ENCODE measurements at places on chromosomes 12 and 14. TPM values are rescaled to one million over a fixed set of nuclear protein-coding genes. Genes with fewer than 3 reads are reported as not detected.

Gene CFAP73
- 0.97 TPM for total RNA-seq

Gene CLBA1
- 9.1 TPM for total RNA-seq

Gene PYGL
- 255 TPM for total RNA-seq

GRCh38 chr12:19915392-19916195 lies 452.7 kb upstream of the PDE3A start:
- peak; percentile 72 for DNase-seq

GRCh38 chr12:97308576-97309198 lies 153.9 kb upstream of the RMST start:
- DNase-seq: peak; percentile 34

Gene TEAD4
- total RNA-seq: 18.3 TPM

DNA sequence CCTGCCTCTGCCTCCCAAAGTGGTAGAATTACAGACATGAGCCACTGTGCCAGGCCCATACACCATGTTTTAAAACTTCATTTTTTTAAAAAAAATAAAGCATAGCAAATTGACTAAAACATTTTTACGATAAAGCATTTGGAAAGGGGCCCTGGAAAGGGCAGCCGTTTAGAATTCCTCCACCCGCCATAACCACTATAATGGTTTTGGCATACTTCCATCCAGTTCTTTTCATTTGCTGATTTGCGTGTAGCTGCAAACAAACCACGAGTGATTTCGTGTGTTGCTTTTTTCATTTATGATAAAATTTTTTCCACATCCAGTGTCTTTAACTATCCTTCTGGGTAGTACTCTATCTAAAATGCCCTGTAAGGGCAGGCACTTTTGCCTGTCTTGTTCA lies 91.8 kb upstream of the RIN3 start:
- DNase-seq: no peak

- peak; percentile 87 for DNase-seq
Observed at GRCh38 chr12:95763809-95764253, 26.7 kb downstream of the NTN4 start.

GRCh38 chr12:23687947-23688346 lies 261.5 kb downstream of the SOX5 start:
- DNase-seq: no peak

DNA sequence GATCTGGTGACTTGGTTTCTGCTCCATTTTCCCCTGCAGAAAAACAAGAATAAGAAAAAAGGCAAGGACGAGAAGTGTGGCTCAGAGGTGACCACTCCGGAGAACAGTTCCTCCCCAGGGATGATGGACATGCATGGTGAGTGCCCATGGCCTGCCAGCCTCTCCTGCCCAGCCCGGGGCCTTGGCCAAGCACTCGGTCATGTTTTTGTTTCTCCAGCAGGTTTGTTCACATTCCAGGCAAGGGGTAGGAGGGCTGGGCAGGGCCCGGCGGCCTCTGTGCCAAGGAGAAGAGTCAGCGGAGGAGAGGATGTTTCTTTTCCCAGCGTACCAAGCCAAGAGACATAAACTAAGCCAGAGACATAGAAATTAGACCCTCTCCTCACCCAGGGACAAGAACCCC lies 13.6 kb downstream of the BCL7A start:
- DNase-seq: no peak

Gene HPD
- total RNA-seq: 0.22 TPM

DNA sequence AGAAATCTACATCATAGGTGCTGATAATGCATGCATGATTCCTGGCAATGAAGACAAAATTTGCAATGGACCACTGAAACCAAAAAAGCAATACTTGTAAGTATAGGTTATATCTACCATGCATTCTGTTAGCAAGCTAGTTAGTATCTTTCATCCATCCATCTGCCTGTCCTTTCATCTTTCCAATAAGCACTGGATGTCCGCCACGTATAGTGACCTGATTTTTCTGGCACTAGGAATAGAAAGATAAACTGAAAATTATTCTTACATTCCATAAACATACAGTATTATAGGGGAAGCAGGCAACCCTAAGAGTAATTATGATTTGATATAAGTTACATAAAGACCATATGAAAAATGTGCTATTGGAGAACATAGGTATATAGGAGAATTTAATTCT lies 87.2 kb upstream of the MYF6 start:
- DNase-seq: no peak

GRCh38 chr12:120529641-120530417 lies 871 bp upstream of the COQ5 start:
- DNase-seq: peak; percentile 38

GRCh38 chr14:105153331-105153731 lies 15.2 kb downstream of the JAG2 start:
- no peak for DNase-seq

Gene MUCL1
- total RNA-seq: not detected

- DNase-seq: no peak
Observed at GRCh38 chr14:58716706-58717105, 78.9 kb downstream of the DACT1 start.

- no peak for DNase-seq
Observed at GRCh38 chr12:129696926-129697325, 206.9 kb downstream of the TMEM132D start.

Gene AQP2
- not detected for total RNA-seq

GRCh38 chr14:62162998-62163589 lies 400.9 kb downstream of the SNAPC1 start:
- DNase-seq: peak; percentile 52

DNA sequence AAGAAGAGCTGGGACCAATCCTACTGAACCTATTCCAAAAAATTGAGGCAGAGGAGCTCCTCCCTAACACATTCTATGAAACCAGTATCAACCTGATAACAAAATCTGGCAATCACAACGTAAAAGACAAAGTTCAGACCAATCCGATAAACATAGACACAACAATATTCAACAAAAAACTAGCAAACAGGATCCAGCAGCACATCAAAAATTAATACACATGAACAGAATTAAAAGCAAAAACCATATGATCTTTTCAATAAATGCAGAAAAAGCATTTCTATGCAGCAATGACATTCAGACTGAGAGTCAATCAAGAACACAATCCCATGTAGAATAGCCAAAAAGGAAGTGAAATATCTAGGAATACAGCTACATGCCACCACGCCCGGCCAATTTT lies 7.0 kb upstream of the CLEC14A start:
- DNase-seq: no peak

- peak; percentile 61 for DNase-seq
Observed at GRCh38 chr12:55072083-55072482, 52.3 kb downstream of the NEUROD4 start.

DNA sequence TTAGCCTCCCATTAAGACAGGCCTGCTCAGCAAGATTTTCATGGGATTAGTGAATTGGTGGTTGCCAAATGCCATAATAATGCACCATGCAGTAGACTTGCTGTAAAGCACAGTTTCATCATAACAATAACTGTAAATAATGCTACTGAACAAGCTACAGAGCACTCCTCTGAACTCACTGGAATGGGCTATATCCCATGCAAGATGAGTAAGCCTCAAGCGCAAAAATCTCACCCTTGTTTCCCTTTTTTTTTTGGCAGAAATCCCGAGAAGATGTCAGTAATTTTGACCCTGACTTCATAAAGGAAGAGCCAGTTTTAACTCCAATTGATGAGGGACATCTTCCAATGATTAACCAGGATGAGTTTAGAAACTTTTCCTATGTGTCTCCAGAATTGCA lies 145.9 kb upstream of the HIF1A start:
- no peak for DNase-seq

Gene KCNH5
- 4.1 TPM for total RNA-seq

- no peak for DNase-seq
Observed at GRCh38 chr14:34051966-34052657, 101.2 kb upstream of the EGLN3 start.

Gene SLC7A8
- total RNA-seq: 1.1 TPM

Gene INHBE
- 1.3 TPM for total RNA-seq

DNA sequence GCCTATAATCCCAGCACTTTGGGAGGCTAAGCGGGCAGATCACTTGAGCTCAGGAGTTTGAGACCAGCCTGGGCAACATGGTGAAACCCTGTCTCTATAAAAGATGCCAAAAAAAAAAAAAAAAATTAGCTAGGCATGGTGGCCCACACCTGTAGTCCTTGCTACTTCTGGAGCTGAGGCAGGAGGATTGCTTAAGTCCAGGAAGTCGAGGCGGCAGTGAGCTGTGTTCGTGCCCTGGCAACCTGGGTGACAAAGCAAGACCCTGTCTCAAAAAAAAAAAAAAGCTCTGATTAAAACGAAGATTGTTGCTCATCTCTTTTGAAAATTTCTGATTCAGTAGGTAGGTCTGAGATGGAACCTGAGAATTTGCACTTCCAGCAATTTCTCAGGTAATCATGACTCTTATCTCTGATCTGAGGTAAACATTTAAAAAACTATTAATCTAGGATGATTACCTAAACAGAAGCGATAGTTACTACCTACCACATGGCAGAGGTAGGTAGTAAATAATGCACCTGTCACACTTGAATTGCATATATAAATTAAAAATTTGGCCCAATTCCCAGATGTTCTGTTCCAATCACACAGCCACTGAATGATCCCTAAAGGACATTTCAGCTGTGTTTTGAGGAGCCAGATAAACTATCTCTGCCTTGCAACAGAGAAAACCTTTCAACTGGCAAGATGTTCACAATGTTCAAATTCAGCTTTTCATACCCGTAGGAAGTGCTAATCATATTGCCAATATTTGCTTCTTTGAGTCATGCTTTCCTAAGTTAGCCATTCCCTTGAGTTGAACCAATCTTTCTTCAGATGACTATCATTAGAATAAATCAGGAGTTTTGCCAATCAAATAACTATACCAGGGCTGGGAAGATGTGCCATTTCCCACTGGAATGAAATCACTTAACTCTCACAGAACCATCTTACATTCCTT lies 4.2 kb upstream of the TEP1 start:
- no peak for DNase-seq

GRCh38 chr14:60738843-60739508 lies 4.4 kb downstream of the MNAT1 start:
- DNase-seq: no peak

GRCh38 chr12:61254225-61254624 lies 1006.0 kb upstream of the USP15 start:
- no peak for DNase-seq

GRCh38 chr14:103738701-103739451 lies 23.3 kb downstream of the ZFYVE21 start:
- no peak for DNase-seq

DNA sequence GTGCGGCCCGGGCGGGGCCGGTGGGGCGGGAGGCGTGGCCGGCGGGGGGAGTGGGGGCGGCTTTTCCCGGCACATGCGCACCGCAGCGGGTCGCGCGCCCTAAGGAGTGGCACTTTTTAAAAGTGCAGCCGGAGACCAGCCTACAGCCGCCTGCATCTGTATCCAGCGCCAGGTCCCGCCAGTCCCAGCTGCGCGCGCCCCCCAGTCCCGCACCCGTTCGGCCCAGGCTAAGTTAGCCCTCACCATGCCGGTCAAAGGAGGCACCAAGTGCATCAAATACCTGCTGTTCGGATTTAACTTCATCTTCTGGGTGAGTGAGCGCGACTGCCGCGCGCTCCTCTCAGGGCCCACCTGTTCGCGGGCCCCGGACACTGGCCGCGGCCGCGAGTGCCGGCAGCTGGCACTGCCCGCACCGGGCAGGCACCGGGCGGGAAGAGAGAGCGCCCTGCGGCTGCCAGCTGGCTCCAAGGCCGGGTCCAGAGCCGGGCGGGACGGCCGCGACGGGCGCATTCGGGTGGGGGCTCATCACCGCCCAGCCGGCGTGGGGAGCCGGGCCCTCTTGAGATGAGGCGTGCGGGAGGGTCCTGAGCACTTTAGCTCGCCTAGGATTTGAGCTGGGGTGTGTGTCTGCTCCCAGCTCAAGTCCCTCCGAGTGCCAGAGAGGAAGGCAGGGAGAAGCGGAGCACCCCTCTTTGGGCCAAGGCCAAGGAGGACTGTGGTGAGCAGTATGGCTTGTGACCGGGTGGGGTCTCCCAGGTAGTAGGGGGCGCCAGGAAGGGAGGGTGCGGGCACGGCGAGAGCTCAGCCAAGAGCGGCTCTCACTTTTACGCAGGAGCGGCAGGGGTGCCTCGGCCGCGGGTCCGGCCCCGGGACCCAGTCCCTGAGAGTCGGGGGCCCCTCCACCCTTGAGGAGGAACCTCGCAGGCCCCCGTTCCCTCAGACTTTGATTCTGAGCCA lies at the start of gene CD9:
CD9 (plus strand) TSS at position 145 of the 957 bp plus-strand sequence; CDS start at position 245, 100 bp downstream.
- peak; percentile 25 for DNase-seq

Gene OLR1
- not detected for total RNA-seq

GRCh38 chr14:31024577-31025366 lies 677 bp upstream of the AP4S1 start:
- no peak for DNase-seq

Gene PSMC6
- total RNA-seq: 170 TPM

DNA sequence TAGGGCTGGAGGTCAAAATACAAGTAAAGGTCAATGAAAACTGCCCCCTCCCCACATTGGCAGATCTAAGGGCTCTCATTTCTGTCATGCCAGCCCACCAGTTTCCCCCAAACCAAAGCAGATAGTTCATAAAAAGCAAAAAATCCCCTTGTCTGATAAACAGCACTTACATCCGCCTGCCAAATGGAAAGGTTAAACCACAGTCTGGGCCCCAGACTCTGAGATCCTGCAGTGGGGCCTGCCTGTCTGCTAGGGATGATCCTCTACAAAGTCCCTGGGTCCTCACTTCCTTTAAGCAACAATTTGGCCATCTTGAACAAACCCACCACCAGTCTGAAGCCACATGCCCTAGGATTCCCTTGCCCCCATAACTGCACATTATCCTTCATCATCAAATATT lies 9.7 kb upstream of the RPS26 start:
- DNase-seq: no peak

Gene MMP14
- 0.30 TPM for total RNA-seq

Gene LGR5
- total RNA-seq: not detected

DNA sequence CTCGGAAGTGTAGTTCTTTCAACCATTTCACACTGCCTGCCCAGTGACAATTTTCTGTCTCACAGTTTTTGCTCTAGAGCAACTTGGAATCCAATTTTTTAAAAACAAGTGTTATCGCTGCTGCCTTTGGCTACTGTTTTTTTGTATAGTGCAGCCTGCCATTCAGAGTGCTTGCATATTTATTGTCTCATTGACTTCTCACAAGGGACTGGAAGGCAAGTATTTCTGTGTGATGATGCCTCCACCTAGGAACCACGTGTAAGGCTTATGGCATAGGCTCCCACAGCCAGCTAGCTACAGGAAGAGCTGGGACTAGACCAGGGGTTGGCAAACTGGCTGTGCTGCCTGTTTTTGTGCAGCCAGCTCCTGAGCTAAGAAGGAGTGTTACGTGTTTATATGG lies 903 bp downstream of the PARPBP start:
- DNase-seq: no peak

GRCh38 chr12:69022674-69023073 lies 89.7 kb upstream of the CPM start:
- DNase-seq: no peak

DNA sequence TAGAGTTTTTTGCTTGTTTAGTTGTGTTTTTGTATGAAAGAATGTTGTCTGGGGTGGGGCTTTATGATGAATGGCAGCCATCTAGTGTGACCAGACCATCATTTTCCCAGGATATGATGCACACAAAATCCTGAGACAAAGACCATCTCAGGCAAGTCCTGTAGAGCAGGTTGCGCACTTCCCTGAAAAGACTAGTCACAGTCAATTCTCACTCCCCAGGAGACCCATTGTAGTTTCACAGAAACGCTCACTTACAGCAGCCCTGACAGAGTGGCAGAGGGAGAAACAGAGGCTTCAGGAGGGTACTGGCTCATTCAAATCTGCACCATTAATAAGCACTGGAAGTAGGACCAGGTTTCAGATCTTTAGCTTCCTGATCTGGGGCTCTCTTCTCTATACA lies 183.2 kb downstream of the TMEM117 start:
- DNase-seq: no peak

GRCh38 chr14:86505808-86506207 lies 975.9 kb downstream of the FLRT2 start:
- DNase-seq: no peak

GRCh38 chr12:4518106-4518728 lies 20.5 kb upstream of the RAD51AP1 start:
- no peak for DNase-seq
